T-helper 9 cell (primary cell): ENCODE measurements at places on chromosomes 5 and 9.

DNA sequence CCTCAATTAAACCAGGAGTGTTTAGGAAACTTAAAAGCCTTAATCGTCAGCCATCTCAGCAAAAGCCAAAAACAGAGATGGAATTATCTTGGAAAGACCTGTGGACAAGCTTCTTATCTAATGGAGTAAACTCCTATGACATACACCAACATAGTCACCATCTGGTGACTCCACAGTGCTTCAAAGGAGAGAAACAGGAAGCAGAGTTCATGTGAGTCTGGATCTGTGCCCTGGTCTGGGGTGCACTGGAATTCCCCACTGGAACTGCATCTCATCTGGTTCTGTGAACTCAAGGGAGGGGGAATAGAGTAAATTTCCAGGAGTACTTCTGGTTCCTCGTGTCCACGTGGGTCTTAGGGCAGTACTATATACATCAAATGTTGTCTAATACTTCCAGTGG is 36.3 kb upstream of the KCNN2 start:
- DNase-seq, result no peak

DNA sequence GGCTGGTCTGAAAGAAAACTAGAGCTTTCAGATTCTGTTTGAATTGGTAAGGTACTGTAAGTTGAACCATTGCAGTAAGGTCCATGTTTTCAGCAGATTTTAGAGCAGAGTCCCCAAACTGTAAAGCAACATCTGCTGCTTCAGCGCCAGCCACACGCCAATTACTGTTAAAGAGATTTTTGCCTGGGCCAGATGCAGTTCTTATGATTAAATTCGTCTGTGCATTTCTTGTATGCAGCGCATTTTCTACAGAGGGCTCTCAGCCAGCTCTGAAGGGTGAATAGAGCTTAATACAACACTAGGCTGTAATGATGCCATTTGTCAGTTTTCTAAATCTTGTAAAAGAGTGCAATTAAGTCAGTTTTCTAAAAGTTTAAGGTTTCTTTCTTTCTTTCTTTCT is 246.3 kb downstream of the COX7C start:
- no peak for DNase-seq

- no peak for DNase-seq
Observed at GRCh38 chr9:126494264-126494663, 119.5 kb upstream of the LMX1B start.

- DNase-seq, result no peak
Observed at GRCh38 chr5:39578887-39579497, 154.2 kb upstream of the DAB2 start.

- DNase-seq, result no peak
Observed at GRCh38 chr9:124268661-124269060, 10.9 kb downstream of the NEK6 start.

GRCh38 chr9:128556276-128556675 is 3.9 kb downstream of the SPTAN1 start:
- DNase-seq, result no peak

GRCh38 chr5:56010431-56010830 is 15.7 kb upstream of the IL6ST start:
- no peak for DNase-seq

DNA sequence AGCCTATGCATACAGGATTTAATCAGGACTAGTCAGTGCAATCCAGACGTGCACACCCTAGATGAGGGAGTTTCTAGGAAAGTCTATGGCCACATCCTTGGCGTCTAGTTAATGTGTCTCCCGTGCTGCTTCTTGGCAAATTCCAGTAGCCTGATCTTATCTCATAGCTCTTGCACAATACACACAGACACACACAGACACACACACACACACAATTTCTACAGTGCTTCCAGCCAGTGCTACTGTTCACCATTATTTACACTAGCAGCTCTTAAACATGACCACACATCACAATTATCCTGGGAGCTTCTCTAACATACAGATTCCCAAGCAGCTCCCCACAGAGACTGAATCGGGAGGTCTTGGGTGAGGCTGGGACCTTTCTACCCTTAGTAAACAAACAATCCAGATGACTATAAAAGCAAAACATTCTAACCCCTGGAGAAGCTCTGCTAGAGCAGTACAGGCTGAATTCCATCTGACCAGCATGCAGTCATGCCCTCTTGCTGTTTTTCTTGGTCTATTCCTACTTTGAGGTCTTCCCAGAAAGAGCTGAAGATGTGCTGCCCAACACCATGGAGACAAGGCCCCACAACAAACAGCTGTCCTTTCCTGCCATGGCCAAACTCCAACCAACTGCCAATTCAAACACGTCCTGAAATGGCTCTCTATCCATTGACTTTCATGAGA is 236.6 kb downstream of the DEPDC1B start:
- DNase-seq, result no peak

DNA sequence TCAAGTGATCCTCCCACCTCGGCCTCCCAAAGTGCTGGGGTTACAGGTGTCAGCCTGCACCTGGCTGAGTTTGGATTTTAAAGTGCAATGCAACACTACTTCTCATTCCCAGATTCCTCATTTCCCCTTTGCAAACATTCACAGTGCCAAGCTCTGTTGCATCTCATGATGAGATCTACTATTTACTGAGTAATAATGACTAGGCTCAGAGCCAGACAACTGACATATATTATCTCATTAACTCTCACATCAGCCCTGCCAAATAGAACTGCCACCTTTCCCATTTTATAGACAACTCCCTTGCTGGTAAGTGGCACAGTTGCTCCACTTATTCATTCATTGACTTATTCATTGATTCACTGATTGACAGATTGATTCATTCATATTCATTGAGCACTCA is 7.0 kb downstream of the PDE6A start:
- DNase-seq, result no peak

- DNase-seq, result no peak
Observed at GRCh38 chr9:5819174-5819573, 13.7 kb downstream of the ERMP1 start.

DNA sequence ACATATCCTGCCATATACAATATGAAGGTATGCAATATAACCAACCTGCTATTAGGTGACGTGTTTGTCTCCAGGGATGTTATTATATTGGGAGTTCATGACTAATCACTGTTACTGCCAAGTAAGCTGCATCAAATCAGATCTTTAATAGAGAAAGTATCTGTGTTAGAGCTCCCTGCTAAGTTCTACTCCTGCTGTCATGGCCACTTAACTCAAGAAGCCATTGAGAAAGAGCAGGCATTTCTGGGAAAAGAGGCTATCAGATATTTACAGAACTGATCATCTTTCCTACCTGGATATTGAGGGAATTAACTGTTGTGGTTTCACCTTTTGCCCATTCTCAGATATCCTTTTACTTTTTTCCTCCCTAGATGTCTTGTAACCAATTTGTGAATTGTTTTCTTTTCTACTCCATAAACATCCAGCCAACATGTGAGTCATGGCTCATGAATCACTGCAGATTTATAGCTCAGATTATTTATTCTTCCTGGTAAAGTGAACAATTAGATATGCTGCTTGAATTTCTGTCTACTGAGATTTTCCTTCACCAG is 634.8 kb upstream of the FAM174A start:
- DNase-seq, result no peak

GRCh38 chr5:9519537-9519936 is 26.3 kb downstream of the SEMA5A start:
- no peak for DNase-seq

GRCh38 chr5:66633754-66634153 is 37.6 kb downstream of the MAST4 start:
- DNase-seq, result no peak

DNA sequence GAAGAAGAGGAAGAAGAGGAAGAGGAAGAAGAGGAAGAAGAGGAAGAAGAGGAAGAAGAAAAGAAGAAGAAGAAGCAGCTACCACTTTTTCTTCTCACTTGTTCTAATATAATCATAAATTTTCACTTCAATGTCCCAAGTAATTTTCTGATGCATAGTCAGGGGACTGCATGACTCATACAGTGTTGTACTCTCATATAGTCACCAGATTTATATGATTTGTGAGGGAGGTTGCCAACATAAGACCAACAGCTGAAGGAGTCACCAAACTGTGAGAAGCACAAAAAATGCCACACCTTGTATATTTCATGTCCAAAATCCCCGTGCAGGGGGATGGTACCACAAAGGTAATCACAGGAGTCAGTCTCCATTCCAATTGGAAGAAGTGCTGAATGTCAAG is 32.7 kb upstream of the DMRTA1 start:
- DNase-seq, result no peak

DNA sequence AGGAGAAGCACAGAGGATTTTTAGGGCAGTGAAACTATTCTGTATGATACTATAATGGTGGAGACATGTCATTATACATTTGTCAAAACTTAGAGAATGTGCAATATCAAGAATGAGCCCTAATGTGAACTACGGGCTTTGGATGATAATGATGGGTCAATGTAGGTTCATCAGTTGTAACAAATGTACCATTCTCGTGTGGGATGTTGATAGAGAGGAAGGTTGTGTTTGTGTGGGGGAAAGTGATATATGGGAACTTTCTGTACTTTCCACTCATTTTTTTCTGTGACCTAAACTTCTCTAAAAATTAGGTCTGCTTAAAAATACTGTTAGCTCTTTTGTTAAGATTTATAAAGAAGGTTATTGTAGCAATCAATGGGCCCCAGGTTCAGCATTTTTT is 138.9 kb downstream of the SPATA31D1 start:
- DNase-seq, result no peak
